Right ventricle myocardium inferior (tissue), 1 donor: ENCODE measurements at places on chromosomes 7 and 10.

- DNase-seq: no peak
Measured at GRCh38 chr10:64210211-64210610, 689.0 kb downstream of the REEP3 start.

DNA sequence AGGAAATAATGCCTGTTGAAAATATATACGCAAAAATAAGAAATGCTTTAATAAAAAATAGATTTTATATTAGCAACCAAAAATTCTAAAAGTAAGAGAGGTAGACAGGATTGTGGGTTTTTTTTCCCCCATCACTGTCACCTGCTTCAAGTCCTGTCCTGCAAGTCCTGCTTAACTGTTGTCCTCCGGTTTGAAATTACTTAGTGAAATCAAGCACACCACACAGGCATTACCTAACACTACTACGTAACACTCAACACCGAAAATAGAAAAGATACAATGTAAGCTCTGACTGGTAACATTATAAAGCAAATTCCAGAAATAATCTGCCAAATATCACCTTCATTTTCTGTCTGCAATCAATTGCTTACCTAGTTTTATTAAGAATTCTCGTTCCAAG, 90.9 kb downstream of the UPF2 start:
- DNase-seq: no peak

- DNase-seq: no peak
Measured at GRCh38 chr7:73718438-73718881, 1.0 kb downstream of the STX1A start.

DNA sequence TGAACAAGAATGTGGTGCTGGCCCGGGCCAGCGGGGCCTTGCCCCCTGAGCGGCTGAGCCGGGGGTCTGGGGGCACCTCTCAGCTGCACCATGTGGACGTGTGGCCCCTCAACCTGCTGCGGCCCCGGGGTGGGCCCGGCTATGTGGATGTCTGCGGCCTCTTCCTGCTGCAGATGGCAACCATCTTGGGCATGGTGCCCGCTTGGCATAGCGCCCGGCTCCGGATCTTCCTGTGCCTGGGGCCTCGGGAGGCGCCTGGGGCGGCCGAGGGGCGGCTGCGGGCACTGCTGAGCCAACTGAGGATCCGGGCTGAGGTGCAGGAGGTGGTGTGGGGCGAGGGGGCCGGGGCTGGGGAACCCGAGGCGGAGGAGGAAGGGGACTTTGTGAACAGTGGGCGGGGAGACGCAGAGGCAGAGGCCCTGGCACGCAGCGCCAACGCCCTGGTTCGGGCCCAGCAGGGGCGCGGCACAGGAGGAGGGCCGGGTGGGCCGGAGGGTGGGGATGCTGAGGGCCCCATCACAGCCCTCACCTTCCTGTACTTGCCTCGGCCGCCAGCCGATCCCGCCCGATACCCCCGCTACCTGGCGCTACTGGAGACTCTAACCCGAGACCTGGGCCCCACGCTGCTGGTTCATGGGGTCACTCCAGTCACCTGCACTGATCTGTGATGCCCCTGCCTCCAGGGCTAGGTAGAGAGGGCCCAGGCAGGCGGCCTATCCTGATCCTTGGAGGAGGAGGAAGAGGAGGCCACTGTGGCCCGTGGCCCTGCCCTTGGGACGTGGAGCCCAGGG, 1.1 kb upstream of the TRIP6 start:
- peak; percentile 91 for DNase-seq

DNA sequence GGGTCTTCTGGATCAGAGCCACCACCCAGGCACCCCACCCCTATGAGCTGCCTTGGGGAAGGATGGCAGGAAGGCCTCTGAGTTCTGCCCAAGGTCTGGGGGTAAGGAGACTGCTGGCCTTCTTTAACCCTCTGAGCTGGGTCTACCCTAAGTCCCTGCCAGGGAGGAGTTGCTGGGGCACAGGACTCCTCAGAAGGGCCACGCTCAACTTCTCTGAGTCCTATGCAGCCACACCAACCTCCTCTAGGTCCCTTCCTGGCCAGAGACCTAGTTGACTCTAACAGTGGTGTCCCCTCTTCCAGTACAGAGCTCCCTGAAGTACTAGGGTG, 2.6 kb upstream of the NEURL1 start:
- no peak for DNase-seq

DNA sequence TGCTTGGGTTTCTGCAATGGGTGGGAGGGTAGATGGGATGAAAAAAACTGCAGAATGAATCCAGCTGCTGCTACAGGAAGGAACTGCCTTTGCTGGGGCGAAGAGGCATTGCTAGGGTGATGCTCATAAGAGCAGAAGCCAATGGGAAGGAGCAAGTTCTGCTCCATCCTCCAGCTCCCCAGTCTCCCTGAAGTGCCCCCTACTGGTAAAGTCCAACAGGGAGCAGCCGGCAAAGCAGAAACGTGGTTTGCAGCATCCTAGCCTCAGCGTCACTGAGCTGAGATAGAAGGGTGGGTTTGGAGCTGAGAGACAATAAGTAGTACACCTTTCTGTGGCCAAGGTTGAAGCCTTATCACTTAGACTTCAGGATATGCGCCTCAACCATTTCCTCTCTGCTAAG, 220.5 kb downstream of the CCSER2 start:
- DNase-seq: no peak

DNA sequence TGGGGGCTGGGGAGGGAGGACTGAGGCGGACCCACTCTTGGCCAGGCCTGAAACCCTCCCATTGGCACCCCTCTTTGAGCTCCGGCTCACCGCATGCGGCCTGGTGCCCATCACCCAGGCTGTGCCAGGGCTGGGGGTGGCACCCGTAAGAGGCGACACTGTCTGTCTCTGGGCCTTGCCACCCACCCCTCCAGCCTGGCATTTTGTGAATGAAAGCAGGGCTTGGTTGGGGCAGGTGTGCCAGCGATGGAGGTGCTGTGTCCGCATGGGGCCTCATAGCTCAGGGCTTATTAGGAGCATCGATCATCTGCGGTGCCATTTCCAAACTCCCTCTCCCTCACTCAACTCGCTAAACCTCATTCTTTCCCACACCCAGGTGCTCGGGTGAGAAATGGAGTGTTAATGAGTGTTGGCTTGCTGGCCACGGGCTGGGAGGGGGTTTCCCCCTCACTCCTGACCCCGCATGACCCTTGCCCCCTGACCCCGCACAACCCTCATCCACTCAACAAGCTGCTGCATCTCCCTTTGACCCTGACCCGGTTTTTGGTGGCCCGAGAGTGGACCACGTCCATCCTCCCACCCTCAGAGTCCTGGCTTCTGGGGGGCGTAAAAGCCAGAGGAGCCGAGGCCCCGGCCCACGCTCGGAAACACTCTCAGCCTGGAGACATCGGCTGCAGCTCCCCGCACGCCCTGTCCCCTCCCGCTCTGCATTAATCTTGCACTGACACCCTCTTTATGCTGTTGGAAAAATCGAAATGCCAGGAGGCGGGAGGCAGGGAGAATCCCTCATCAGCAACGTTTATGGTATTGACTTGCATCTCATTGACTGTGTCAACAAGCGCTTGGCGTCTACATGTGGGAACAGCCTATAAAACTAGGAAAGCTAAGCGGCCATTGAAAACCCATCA, 161.2 kb downstream of the DNAJB6 start:
- no peak for DNase-seq

DNA sequence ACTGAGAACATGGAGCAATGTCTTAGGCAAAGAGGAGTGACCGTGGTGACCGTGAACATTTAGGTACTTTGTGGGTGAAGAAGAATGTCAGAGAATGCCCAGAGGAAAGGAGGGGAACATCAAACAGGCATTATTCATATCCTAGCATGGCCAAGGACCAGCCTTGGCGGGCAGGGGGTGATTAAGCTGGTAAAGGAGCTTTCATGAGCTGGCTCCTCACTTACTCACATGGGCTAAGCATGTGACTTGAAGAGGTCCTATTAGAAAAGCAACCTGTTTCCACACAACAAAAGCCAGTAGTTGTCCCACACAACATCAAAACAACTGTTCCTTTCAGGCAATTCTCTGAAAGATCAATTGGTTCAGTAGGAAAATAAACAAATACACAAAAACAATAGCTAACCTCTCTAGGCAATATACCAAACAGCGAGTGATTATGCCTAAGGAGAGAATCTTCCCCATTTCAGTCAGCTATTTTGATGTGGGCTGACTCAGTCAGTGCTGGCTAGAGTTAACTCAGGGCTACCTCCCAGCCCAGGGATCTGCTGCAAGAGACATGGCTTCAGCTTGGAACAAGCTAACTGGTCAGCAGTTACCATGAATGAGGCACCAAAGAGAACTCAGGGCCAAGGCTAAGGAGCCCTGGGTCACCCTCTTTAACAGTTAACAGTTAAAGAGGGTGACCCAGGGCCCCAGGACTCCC, 283.5 kb downstream of the ARHGAP12 start:
- no peak for DNase-seq

DNA sequence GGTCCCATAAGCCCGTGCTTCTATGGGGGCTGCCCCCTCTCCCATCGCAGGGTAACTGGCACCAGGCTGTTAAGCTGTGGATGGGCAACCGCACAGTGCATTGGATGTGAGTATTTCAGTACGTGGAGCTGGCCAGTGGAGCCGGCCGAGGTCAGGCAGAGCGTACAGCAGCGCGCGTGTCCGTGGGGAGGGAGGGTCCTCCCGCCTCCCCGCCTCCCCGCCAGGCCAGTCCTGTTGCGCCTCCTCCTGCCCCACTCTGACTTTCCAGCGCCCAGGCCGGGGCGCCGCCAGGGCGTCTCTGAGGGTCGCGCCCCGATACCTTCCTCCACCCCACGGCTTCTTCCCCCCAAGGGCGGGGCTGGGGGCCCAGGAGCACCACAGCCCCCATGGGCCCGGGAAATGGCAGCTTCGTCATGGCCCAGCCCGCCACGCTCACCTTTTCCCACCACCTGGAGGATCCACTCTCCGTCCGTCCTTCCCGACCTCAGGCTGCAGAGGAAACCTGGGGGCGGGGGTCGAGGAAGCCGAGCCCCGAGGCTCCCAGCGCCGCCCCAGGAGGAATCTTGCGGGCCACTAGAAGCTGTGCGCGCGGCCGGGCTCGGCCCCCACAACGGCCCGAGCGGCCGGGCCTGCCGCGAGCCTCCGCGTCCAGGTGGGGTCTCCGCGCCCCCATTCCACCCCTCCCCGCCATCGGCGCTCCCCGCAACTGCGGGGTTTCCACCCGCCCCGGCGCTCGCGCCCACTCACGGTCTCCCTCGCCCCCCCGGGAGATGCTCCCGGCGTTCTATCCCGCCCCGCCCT, 831 bp upstream of the PFKP start:
- no peak for DNase-seq

DNA sequence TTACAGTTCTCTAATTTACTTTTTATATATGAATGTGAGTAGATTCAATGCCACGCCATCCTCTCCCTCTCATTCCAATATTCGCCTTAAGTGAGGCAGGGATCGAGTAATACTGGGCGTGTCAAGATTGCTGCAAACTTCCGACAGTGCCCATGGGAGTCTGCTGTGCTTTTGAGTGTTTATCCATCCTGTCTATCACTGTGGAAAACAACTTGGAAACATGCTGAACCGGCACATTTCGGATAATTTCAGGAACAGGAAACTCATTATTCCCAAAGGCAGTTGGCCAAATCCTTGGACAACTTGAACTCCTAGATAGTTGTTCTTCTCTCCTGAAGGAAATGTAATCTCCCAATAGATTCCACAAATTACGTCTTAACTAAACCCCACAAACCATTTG, 28.5 kb downstream of the PIP4K2A start:
- DNase-seq: no peak

DNA sequence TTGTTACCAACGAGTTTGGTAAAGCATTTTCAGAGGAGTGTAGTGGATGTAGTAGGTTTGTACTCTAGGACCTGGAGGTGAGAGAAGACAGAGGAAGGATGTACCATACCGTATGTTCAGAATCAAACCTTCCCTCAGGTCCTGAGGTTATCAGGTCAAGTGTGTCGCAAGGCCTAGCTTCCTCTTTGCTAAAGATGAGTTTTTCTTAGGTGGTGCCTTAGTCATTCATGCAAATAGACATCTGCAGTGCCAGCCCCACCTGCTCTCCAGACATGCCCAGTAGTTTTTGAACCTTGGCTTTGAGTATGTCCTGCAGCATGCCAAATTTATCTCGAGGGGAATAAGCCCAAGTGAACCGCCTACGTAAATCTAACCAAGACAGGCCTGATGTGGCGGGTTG, 71.3 kb downstream of the HDAC9 start:
- no peak for DNase-seq

GRCh38 chr10:89836840-89837164, 135.4 kb downstream of the KIF20B start:
- DNase-seq: no peak

- no peak for DNase-seq
Measured at GRCh38 chr10:34161777-34162370, 653.2 kb downstream of the PARD3 start.

- no peak for DNase-seq
Measured at GRCh38 chr7:95690367-95690947, 81.9 kb upstream of the DYNC1I1 start.

- DNase-seq: no peak
Measured at GRCh38 chr10:49021685-49022084, 82.0 kb upstream of the LRRC18 start.

DNA sequence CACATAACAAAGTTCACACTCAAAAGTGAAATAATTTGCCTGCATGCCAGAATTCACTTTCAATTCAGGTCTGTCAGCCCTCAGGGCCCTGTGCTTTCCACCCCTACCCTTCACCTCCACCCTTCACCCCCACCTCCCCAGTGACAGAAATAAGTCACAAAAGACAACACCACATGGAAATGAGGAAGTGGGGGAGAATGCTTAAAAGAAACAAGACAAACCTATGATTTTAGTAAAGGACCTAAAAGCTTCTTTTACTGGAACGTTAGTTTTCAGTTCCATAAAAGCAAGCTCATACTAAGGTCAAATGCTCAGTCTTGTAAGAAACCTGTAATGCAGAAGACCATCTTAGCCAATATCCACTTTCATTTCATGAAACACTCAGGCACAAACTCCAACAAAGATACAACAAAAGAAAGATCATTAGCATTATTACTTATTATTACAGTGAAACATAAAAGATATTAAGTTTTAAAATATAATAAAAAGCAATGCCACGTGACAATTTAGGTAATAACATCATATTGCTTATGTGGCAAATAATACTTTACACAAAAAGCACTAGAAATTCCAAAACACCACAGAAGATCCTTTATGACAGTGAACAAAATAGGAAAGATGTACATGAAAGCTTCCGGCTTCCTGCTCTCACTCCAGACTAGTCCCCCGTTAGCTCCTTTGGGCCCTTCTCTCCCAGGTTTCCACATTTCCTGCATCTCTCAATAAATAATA, 112.1 kb downstream of the LMBR1 start:
- no peak for DNase-seq

DNA sequence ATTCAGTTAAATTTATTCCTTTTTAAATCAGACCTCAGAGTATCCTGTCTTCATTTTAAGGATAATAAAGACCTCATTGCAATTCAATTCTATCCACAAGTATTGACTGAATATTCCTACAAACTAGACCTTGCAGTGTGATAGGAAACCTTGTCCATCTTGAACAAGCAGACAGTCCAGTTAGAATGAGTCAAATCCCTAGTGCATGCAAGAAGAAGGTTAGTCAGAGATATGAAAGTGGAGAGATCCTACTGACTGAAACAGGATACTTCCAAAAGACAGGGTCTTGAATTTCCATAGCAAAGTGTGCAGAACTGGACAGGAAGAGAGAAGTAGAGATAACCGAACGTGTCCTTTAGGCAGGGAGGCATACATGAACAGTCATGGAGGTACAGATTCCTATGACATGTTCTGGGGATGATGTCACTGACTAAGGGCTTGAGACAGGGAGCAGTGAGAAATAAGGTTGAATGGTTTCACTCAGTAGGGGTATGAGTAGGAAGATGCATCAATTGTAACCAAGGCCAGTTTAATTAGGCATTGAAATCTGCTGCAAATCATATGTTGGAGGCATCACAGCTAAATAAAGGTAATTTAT, 45.2 kb downstream of the PPP1R3A start:
- DNase-seq: no peak
